ENCODE measurements at places on chromosomes 1 and 21. TPM values are rescaled to one million over a fixed set of nuclear protein-coding genes. Genes with fewer than 3 reads are reported as not detected.

DNA sequence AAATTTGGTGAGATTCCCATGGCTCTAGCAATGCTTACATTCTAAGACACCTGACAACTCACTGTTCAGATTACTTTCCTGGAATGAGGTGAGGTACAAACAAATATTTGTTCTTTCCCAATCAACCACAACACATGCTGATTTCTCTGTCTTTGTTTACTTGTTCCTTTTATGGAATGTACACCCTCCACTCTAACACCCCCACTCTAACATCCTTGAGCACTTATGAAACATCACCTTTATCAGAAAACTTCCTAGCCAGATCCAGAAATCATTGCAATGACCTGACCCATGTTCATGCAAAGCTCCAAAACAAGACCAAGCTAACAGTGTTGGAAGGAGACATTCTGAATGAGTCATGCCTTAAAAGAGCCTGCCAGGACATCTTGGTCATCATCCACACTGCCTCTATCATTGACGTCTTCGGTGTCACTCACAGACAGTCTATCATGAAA is 35.5 kb downstream of the HSD3B1 start:
- no peak for DNase-seq

DNA sequence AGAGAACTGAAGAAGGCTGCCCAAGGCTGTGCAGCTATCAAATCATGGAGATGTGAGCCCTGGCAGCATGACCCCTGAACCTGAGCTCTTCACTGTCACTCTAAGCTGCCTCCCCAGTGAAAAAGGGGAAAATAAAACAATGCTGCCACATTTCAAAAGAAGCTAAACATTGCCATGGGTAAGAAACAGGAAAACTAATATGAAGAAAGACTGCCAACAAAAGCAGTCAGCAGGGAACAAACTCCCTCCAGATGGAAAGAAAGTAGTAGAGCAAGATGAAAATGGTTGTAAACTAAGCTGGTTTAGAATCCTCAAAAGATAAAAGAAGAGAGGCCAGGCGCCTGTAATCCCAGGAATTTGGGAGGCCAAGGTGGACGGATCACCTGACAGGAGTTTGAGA is 36.2 kb upstream of the CSF1 start:
- no peak for DNase-seq

RNU1-3 gene
- under 0.01 TPM for total RNA-seq

DNA sequence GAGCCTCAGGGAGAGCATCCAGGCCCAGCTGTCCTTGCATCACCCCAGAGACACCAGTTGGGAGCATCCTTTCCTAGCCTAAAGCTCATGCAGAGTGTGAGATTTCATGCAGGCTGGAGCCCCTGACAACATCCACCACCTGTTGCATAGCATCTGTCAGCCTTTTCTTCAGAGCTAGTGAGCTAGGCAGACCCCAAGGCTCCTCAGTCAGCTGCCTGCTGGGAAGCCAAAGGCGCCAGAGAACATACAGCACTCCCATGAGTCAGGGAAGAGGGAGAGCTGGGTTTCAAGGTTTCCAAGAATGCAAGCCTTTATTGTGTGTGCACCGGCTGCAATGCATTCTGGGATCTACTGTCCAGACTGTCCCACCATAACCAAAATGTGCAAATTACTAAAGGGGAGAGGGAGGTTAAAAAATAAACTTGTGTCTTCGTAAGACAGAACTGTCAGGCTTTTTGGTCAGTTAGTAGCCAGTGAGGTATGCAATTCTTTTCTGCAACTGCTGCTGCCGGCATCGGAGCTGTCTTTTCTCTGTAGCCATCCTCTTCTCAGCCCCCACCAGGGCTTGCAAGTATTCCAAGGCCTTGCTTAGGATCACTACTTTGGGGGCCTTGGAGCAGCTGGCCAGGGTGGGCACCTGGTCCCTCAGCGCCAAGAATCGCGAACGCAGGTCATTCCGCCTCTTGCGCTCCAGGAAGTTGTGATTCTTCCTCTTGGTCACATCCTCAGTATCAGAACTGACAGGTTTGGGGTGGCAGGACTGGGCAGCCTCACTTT is 4.6 kb downstream of the MYCL start:
- no peak for DNase-seq

CCDC27 gene
- total RNA-seq, result not detected

All from uterus (tissue), 4 donors.